Thymus (tissue), 14 donors: ENCODE measurements at places on chromosomes 1 and 21. TPM values are rescaled to one million over a fixed set of nuclear protein-coding genes. Genes with fewer than 3 reads are reported as not detected.

SH2D2A gene
- total RNA-seq = 17.9 TPM

PTPN7 gene
- 114 TPM for total RNA-seq

HSD11B1 gene
- total RNA-seq = 0.14 TPM

AMPD1 gene
- total RNA-seq = 0.05 TPM

DNA sequence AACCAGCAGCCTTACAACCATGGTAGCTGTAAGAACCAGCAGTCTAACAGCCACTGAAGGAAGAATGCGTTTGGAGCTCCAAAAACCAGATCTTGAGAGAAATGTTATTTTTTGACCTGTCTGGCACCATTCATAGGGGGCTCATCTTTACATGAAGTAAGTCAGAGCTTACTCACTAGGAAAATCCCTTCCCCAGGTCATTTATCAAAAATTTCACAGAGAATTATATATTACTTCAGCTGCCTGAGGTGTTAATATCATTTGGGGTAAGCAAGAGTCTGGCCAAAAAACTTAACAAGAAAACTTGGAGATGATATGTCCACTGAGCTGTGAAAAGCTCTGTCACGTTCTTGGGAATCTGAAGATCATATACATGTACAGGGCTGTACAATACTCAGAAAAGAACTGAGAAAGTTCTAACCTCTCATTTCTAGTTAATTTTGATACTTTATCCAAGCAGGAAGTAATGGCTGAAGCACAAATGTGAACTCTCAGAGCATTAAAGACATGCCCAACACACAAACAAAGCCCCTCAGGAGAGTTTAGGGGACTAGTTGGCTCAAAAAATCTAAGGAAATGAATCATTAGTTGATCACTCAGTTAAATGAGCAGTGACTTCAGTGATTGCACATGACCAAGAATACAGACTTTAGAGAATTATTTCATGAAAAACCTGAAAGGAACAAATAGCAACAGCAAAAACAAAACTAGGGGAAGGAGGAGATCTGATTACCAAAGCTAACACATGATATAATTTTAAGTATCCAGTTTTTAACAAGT, 681.1 kb downstream of the LTN1 start:
- DNase-seq = no peak

- DNase-seq = no peak
These were observed 98.1 kb upstream of the NFIA start for GRCh38 chr1:60984062-60984799.

DNA sequence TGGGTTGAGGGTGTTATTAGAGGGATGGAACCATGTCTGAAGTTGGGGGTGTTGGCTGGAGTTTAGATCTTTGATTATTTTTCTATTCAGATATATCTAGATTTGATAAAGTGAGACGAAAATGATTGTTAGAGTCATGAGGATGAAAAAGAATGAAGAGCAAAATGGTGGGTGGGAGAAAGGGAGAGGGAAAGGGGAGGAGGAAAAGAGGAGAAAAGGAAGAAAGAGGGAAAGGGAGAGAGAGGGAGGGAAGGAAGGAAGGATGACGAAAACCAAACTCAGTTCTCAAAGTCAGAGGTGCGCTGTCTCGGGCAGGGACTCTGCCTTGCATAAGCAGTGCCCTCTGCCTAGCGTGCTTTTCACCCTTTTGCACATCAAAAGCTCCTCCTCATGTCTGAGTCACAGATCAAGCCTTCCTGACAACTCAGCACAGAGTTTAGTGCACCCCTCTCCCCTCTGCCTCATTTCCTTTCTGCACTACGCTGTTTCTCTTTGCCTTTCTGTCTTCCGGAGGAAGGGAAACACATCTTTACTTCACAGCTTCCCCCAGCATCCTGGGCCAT, 225.8 kb upstream of the PROX1 start:
- no peak for DNase-seq

GRCh38 chr1:57210881-57211280, 213.0 kb downstream of the DAB1 start:
- no peak for DNase-seq

GRCh38 chr1:233972951-233973635, 68.6 kb downstream of the SLC35F3 start:
- DNase-seq = no peak

DNA sequence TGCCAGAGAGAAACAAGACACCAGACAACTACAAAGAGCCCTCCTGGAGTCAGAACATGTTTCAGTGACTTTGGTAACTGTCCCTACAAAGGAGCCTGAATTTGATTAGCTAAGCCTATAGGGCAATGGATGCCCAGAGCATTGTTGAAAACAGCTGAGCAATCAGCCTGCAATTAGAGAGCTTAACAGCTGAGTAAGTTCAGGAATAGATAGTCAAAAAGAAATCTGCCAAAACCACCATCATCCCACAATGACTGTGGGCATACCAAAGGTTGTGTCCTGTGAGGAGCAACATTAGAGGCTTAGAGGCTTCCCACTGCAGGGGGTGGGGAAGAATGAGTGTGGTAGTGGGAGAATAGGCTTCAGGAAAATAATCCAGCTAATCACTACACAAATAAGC, 32.1 kb downstream of the SH3BP5L start:
- no peak for DNase-seq

DNA sequence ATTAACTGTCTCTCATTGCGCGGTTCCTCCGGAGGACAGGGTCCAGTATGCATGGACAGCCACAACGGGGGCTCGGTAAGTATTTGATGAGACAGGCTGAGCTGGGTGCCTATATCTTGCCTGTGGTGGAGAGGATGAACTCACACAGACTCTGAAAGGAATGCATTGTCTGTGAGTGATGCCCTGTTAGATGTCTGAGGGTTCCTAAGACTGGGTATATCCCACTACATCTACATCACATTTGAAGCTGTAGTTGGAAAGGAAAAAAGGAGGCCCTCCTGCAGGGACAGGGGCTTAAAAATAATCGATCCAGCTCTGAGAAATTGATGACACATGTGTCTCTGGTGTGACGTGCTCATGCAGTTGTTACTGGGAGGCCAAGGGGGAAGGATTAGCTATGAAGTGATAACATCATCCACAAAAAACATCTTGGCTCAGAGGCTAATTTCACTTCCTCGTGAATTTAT, 1.9 kb downstream of the ADARB1 start:
- no peak for DNase-seq

DNA sequence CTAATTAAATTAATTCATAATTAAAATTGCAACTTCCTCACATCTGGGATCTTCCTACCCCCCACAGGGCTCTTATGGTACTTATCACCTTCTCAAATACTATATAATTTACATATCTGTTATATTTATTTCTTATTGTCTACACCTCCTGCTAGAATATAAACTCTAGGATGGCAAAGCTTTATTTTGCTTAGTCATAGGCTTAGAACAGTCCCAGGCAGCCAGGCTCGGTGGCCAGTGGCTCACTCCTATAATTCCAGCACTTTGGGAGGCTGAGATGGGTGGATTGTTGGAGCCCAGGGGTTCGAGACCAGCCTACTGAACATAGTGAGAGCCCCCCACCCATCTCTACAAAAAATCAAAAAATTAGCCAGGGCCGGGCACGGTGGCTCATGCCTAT, 10.0 kb upstream of the VPS13D start:
- no peak for DNase-seq

DNA sequence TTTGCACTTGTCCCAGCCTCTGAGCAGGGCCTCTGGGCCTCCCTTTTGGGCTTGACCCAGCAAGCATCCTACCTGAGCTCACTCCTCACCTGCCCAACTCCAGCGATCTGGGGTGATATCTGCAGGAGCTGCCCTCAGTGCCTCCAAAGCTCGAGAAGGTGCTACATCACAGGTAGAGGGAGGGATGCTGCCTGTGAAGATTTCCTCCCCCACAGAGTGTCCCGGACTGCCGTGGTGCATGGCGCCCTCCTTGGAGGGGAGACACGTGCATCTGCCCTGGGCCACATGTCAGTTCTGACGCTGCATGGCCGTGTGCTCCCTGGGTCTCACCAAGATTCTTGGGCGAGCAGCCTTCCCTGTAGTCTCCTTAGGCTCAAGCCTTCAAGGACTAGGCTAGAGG, 27.7 kb downstream of the NENF start:
- no peak for DNase-seq

GRCh38 chr1:14113841-14114567, 414.0 kb downstream of the PRDM2 start:
- DNase-seq = peak; percentile 48

GRCh38 chr1:12031039-12031980, 12.0 kb downstream of the MIIP start:
- no peak for DNase-seq
